Breast epithelium (tissue), 4 donors: ENCODE measurements at places on chromosomes 16 and 17.

DNA sequence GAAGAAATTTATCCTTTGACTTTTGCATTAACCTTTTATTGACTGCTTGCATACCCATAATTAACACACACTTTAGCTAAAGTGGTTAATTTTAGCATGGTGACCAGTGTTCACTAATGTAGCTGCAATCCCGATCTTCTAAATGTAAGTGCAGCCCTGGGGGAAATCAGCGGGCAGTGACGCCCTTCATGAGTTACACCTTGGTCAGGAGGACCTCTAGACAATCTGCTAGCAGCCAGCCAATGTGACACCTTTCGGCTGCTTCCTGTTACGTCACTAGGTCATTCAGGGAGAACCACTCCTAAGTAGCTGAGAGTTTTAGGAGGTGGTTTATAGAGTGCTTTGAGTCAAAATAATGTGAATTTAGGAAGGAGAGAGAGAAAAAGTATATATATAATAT is 180.5 kb downstream of the IRX3 start:
- DNase-seq: no peak

DNA sequence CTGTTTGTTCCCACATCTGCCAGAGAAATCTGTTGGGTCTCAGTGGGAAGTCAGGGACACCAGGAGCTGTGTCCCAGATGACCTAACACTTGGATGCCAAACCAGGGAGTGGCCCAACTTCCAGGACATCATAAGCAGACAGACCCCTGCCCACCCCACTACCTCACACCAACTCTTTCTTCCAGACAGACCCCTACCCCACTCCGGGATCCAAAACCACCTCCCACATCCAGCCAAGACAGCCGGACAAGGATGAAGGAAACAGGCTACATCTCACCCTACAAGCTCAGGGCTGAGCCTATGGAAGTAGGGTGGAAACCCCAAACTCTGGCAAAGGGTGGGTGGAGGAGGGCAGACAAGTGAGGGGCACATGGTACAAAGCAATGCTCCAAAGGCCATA is 3.6 kb downstream of the HDAC5 start:
- no peak for DNase-seq

- no peak for DNase-seq
Observed at GRCh38 chr16:57213462-57213861, 27.3 kb downstream of the RSPRY1 start.

DNA sequence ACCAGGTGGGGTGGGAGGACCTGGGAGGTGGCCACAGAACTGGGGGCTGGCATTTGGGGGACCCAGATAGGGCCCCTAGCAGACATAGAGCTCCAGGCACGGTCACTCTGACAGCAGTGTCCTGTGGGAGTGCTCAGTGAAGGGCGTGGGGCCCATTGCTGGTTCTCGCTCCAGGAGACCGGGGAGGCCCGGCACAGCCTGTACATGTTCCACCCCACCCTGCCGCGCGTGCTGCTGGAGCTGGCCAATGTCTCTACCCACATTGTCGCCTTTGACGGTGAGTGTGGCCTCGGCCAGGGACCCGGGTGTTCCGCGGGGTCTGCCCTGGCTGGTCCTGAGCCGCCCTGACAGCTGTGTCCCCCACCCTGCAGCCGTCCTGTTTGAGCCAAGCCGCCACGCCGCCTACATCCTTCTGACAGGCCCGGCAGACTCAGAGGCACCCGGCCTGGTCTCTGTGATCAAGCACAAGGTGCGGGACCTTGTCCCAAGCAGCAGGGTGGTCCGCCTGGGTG is 11.2 kb downstream of the RGS11 start:
- no peak for DNase-seq

DNA sequence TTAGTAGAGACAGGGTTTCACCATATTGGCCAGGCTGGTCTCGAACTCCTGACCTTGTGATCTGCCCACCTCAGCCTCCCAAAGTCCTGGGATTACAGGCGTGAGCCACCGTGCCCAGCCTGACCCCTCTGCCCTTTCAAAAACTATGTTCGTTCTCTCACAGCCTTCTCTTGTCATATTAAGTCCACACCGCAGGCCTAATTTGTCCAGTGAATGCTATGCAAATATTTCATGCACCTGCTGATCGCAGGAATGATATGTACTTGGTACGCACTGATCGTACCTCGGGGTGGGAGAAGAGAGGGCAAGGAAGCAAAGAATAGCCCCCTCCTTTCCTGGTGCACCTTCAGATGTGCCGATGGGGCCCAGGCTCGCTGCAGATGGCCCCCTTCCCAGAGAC is 3.0 kb upstream of the BIRC5 start:
- no peak for DNase-seq

GRCh38 chr17:49699966-49700575 is 7.7 kb downstream of the SLC35B1 start:
- no peak for DNase-seq

GRCh38 chr17:36525888-36526287 is 8.8 kb downstream of the MYO19 start:
- DNase-seq: no peak

DNA sequence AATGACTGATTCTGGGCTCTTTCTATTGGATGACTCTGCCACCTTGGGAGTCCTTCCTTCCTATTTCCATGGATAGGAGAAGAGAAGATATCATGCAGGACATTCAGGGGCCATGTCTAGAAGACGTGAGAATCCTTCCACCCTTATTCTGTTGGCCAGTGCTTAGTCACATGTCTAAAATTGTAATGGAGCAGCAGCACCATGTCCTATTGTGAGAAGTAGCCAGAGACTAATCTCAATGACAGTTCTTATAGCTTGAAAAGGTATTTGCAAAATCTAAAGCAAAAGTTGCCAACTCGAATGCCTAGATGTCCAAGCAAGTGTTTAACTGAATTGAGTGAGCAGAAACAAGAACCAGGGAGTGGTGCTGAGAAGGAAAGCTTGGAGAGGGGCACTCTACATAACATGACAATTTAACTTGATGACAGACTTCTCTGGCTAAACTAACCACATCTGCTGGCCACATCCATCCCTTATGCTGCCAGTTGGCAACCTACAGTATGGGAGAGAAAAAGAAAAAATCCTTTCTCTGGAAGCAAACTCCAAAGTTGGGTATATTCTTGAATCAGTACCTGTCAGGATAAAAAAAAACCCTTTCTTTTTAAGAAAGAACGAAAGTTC is 225.7 kb downstream of the CDH13 start:
- no peak for DNase-seq

- DNase-seq: no peak
Observed at GRCh38 chr16:75000481-75001081, 1.8 kb downstream of the ZNRF1 start.

GRCh38 chr17:42409523-42410318 is 13.3 kb downstream of the CAVIN1 start:
- peak; percentile 72 for DNase-seq

DNA sequence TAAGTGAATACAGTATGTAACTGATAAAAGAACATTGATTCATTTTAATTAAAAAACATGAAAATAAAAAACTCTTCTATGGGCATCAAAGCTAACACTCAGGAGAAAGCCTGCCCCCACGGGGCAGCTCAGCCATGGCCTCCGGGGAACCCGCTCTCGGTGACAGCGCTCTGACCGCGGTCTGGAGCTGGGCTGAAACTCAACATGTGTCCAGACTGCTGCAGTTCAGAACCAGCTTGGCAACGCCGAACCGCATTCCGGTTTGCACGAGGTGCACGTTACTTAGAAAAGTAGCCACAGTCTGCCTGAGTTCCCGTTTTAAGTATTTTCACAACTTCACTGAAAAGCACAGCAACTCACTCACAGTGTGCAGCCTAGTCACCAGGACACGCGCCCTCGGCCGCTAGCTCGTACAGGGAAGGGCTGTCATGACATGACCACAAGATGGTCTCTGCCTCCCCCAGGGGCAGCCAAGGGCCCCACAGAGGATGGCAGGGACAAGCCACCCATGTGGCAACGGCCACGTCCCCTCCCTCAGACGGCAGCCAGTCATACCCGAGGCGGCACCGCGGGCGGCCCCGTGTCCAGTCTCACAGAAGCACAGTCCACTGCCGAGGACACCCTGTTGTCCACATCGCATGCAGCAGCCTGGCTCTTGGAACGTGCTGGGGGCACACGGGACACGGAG is 77.1 kb upstream of the METRNL start:
- DNase-seq: no peak

GRCh38 chr17:62692721-62693431 is 65.4 kb downstream of the MRC2 start:
- DNase-seq: no peak

- no peak for DNase-seq
Observed at GRCh38 chr17:56505154-56505756, 88.2 kb upstream of the NOG start.

DNA sequence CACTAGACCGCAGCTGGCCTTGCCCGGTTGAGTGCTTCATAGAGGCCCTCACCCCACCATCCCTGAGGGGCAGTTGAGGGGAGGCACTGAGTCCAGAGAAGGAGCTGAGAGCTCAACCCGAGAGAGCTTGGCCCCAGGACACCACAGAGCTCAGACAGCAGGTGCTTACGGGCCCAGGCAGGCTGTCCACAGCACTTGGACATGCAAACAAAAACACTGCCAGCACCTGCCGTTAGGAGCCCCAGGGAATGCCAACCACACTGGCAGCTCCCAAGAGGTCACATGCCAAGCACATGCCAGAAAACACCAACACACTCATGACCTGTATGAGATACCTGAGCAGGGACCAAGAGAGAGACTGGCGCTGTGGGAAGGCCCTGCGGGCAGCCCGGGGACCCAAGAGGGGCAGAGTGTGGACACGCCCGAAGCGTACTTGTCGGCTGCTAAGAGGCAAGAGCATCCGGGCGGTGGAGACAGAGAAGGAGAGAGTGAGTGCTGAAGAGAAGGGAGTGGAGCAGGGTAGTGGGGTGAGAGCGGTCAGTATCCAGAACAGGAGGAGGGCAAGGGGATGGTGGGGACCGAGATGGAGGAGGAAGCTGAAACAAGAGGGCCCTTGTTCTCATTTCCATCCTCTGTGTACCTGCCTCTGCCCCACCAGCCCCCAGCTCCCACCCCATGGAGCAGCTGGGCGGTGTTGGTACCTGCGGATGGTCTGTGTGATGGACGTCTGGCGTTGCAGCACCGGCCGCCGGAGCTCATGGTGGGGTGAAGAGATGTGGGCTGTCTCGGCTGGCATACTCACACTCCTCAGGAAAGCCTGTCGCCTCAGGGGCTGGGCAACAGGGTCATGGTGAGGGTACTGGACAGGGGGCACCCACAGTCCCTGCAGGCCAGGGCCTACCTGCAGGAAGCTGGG is 8.2 kb downstream of the RHBDF1 start:
- peak; percentile 55 for DNase-seq

DNA sequence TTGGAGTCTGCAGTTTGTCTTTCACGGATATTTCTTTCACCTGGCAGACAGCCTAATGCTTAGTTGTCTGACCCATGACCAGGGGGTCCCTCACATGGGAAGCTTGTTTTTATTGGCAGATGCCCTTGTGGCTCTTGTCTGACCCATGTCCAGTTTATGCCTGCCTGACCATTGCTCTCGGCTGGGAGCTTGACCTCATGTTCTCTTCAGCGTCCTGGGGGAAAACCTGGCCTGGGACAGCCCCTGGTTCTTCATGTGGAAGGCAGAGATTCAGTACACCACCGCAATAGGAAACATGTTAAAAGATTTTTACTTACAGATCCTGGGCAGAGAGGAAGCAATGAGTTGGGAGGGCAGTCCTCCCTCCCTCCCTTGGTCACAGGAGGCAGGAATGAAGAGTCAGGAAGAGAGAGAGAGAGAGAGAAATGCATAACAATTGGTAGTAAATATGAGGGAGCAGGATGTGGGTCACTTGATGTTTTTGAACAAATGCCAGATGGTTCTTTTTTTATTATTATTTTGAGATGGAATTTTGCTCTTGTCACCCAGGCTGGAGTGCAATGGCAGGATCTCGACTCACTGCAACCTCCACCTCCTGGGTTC is 302.7 kb upstream of the MYOCD start:
- DNase-seq: no peak

GRCh38 chr16:17371299-17371698 is 99.5 kb downstream of the XYLT1 start:
- DNase-seq: no peak

DNA sequence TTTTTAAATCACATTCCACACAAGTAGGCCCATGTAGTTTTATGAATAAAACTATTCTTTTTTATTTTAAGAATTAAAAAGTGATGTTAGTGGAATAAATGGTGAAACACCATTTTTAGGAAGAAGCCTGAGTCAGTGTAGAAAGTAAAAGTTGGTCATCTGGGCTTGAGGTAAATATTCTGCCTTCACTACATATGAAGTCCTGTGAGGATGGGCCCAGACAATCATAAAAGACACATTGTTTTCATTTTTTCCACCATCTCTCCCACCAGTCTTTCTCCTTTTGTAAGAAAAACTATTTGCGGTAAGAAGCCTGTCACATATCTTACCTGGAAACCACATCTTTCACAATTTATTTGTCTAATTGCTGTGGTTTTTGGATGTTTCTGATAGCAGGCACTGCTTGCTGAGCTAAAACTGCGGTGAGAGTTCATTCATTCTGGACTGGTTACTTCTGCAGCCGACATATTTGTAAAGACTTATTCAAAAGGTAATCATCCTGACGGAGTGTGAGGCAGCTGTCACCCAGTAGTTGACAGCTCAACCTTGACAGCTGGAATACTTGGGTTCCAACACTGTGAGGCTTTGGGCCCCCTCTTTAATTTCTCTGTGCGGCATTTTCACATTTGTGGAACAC is 10.6 kb upstream of the RFFL start:
- DNase-seq: no peak

DNA sequence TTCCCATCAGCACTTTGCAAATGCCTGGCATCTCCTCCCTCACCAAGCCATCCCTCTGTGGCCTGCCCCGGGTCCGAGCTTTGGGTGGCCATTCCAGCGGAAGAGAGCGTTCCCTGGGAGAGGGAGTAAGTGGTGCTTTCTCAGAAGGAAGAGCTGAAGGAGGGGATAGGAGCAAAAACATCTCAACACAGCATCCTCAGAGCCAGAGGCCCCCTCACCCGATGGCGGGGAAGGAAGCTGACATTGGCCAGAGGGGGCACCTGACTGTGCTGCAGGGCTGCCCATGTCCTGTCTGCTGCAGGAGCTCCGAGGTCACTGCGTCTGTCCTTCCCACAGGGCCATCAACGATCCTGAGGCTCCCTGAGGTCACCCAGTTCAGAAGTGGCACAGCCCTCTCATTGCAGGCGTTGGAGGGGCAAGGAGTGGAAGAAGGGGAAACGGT is 427 bp upstream of the TLCD3B start:
- no peak for DNase-seq

GRCh38 chr16:86975445-86975844 is 341.7 kb downstream of the C16orf95 start:
- no peak for DNase-seq

DNA sequence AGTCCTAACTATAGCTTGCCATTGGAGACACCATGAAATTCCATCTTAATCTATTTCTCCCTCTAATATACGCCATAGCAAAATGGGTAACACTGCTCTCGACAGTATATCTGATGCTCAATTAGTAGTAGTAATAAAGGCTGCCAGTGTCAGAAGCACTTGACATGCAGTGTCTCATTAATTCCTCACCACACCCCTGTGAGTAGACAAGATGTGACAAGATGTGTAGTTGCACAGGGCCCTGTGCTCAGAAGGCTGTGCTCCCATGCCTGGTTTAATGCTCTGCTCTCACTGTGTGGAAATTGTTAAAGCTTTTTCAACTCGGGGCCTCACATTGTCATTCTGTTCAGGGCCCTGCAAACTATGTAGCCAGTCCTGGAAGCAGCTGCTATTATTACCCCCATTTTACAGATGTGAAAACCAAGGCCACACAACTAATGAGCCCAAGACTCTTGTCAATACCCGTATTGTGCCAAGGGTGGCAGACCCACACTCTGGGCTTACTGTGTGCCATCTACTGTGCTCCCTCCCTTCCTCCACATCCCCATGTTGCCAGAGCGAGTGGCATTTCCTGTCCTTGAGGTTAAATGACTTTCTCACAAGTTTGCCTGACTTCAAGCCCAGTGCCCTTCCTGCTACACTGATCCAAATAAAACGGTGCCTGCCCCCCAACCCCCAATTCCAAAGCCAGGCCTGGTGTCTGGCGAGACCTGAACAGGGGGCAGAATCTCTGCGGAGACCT is 287.3 kb upstream of the CCL2 start:
- DNase-seq: no peak
